ENCODE measurements at places on chromosomes 2 and 18.
A peak's percentile ranks its signal among the peaks of the same experiment; 100 is the strongest.

- peaks cover 2% of the 10 kb centered on the region for H3K27me3 ChIP-seq
- H3K4me1 ChIP-seq: peaks cover 3% of the 10 kb centered on the region
- peaks cover 18% of the 10 kb centered on the region for H3K36me3 ChIP-seq
- DNase-seq: no peak
- H3K27ac ChIP-seq: no peak overlapping the region
Measured at GRCh38 chr18:54148151-54148550, 76.3 kb downstream of the MBD2 start.

GRCh38 chr18:7517852-7518251 is 49.3 kb upstream of the PTPRM start:
- no peaks in the 10 kb centered on the region for H3K36me3 ChIP-seq
- DNase-seq: no peak
- H3K27ac ChIP-seq: no peak overlapping the region
- H3K27me3 ChIP-seq: no peaks in the 10 kb centered on the region
- H3K4me3 ChIP-seq: no peak overlapping the region
- H3K4me1 ChIP-seq: peaks cover 19% of the 10 kb centered on the region

- H3K4me3 ChIP-seq: no peak overlapping the region
- no peaks in the 10 kb centered on the region for H3K27me3 ChIP-seq
- H3K4me1 ChIP-seq: no peaks in the 10 kb centered on the region
- no peak for DNase-seq
- H3K27ac ChIP-seq: no peak overlapping the region
- no peaks in the 10 kb centered on the region for H3K36me3 ChIP-seq
Measured at GRCh38 chr2:157192445-157193423, 64.8 kb upstream of the GALNT5 start.

DNA sequence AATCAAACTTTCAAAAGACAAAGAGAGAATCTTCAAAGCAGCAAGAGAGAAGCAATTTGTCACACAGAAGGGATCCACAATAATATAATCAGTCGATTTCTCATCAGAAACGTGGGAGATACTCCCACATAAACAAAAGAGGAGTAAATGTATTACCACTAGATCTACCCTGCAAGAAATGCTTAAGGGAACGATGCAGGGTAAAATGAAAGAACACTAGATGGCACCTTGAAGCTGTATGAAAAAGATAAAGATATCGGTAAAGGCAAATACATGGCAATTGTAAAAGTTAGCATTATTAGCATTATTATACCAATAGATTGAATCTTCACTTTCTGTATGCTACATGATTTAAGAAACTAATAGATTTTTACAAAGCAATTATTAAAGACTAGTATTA is 677.0 kb downstream of the SUCLG1 start:
- DNase-seq: no peak
- no peaks in the 10 kb centered on the region for H3K36me3 ChIP-seq
- no peak overlapping the region for H3K4me3 ChIP-seq
- H3K27ac ChIP-seq: no peak overlapping the region
- H3K27me3 ChIP-seq: no peaks in the 10 kb centered on the region
- H3K4me1 ChIP-seq: peaks cover 2% of the 10 kb centered on the region

DNA sequence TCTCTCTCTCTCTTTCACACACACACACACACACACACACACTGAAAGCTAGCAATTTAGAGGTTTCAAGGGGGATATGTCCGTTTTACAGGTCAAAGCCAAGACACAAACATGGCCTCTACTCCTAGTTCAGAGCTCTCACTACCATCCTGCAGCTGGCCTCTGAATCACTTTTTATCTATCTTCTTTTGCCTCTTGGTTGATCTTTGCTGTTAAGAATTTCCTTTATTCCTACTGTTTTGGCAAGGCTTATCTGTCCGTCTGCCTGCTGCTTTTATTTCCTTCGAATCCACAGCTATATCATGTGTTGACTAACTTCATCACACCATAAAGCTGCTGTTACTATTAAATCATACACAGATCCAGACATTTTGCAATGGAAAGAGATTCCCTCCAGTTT is 543.0 kb downstream of the PLCL1 start:
- DNase-seq: no peak
- no peak overlapping the region for H3K4me3 ChIP-seq
- H3K4me1 ChIP-seq: peaks cover 4% of the 10 kb centered on the region
- H3K27me3 ChIP-seq: peaks cover 4% of the 10 kb centered on the region
- H3K27ac ChIP-seq: no peak overlapping the region

GRCh38 chr2:69740502-69740951 is 1.4 kb upstream of the ANXA4 start:
- H3K4me1 ChIP-seq: peaks cover 12% of the 10 kb centered on the region
- peak overlapping the region; percentile 96 for H3K4me3 ChIP-seq
- no peak overlapping the region for H3K27ac ChIP-seq
- H3K27me3 ChIP-seq: peaks cover 8% of the 10 kb centered on the region
- H3K36me3 ChIP-seq: peaks cover 5% of the 10 kb centered on the region

- no peaks in the 10 kb centered on the region for H3K36me3 ChIP-seq
- H3K27ac ChIP-seq: no peak overlapping the region
- no peak overlapping the region for H3K4me3 ChIP-seq
- no peak for DNase-seq
- H3K27me3 ChIP-seq: no peaks in the 10 kb centered on the region
- H3K4me1 ChIP-seq: no peaks in the 10 kb centered on the region
Measured at GRCh38 chr2:42182654-42183308, 13.6 kb downstream of the EML4 start.

DNA sequence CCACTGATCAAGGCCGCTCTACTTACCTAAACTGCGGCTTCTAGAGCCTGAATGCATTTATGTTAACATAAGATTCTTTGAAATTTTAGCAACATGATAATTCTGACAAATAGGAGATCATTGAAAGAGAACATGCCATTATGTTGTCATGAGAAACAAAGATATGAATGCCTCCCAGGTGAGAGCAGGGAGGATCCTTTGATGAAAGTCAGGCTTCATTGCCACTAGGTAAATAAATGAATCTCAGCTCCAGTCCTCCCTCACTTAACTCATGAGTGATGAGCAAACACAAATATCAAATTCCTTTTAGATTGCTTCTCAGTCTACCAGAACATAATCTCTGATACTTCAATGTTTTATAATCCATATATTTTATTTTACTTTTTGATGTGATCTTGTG is 463.2 kb upstream of the CDH7 start:
- DNase-seq: no peak
- H3K27ac ChIP-seq: no peak overlapping the region
- no peaks in the 10 kb centered on the region for H3K4me1 ChIP-seq
- H3K36me3 ChIP-seq: no peaks in the 10 kb centered on the region
- H3K27me3 ChIP-seq: no peaks in the 10 kb centered on the region
- no peak overlapping the region for H3K4me3 ChIP-seq

GRCh38 chr2:239800785-239801386 is 224.3 kb downstream of the NDUFA10 start:
- no peak overlapping the region for H3K27ac ChIP-seq
- no peak for DNase-seq
- no peak overlapping the region for H3K4me3 ChIP-seq
- H3K27me3 ChIP-seq: peaks cover 8% of the 10 kb centered on the region

Data from endothelial cell (in vitro differentiated cells).